Left cardiac atrium (tissue), 4 donors: ENCODE measurements at places on chromosomes 16 and 17. TPM values are rescaled to one million over a fixed set of nuclear protein-coding genes. Genes with fewer than 3 reads are reported as not detected.

DNA sequence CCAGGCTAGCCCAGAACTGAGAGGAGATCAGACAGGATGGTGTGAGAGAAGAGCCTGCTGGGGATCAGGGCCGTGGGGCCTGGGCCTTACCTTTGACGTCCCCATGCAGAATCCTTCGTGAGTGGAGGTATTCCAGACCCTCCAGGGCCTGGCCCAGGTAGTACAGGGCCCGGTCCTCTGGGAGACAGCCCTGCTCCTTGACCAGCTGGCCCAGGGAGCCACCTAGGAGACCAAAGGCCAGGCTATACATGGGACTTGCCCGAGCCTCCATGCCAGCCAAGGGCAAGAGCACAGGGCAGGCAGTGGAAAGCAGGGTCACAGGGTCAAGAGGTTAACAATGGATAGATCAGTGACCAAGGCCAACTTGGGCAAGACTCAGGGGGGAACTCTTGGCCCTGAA is 12.1 kb upstream of the SPATA32 start:
- no peak for DNase-seq

HOXB2 gene
- 6.7 TPM for total RNA-seq

DNAH17 gene
- 0.32 TPM for total RNA-seq

GRCh38 chr16:84993926-84994325 is 17.4 kb downstream of the ZDHHC7 start:
- no peak for DNase-seq

CTRB2 gene
- total RNA-seq: not detected

- peak; percentile 35 for DNase-seq
Observed at GRCh38 chr16:69397821-69398521, 12.2 kb upstream of the TERF2 start.

GRCh38 chr16:85612191-85612800 is 826 bp upstream of the GSE1 start:
- DNase-seq: peak; percentile 86

DNA sequence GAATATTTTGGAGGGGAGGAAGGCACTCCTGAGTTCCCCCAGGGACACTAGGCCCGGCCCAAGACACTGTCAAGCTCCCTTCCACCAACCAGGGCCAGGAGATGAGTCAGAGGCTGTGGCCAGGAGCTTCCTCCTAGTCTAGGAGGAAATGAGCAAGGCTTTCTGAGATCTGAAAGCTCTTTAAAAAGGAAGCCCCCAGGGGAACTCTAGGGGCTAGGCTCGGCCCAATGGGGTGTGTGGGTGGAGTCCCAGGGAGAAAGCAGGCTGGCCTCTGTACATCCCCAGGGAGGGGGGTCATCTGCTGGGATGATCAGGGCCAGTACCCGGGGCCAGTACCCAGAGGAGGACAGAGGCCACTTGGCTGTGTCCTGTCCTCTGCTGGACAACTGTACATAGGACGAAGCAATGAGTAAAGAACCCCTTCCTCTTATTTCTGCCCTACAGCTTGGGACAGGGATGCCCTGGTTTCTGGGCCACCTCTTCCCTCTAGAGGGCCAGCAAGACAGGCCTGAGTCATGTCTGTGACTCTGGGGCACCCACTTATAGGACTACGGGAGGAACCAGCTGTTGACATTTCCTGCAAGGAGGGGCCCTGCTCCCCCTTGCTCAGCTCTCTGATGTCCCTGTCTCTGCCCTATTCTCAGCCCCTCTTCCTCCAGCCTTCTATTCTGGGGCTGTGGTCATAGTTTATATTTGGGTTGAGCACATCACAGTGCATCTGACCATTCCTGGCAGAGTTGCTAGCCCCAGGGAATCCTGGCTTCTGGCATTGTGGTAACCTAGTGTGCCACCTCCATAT is 2.7 kb downstream of the FHOD1 start:
- peak; percentile 84 for DNase-seq

FBXW10 gene
- not detected for total RNA-seq

TMEM114 gene
- total RNA-seq: not detected

EFCAB5 gene
- not detected for total RNA-seq

GRCh38 chr17:73371836-73372235 is 60.0 kb upstream of the CDC42EP4 start:
- no peak for DNase-seq

DNA sequence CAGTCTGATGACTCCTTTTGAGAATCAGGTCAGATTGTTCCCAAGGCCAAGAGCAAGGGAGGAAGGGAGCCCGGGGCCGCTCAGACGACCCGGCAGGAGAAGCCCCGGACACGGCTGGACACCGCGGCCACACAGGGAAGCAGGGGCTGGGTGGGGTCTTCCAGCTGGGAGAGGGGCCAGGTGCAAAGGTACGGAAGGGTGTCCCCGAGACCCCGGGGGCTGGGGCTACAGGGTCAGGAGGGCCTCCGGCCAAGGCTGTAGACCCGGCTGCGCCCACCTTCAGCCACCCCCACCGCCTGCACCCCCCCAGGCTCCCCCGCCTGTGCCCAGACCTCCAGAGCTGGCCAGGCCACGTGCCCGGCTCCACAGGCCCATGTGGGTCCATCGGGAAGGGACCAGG is 21.9 kb upstream of the C1QTNF8 start:
- no peak for DNase-seq
